ENCODE measurements at places on chromosomes 5 and 9. TPM values are rescaled to one million over a fixed set of nuclear protein-coding genes. Genes with fewer than 3 reads are reported as not detected.

Gene NDFIP1
- 178 TPM for total RNA-seq

GRCh38 chr9:134624621-134625181 lies 16.9 kb upstream of the COL5A1 start:
- H3K27ac ChIP-seq, result no peak overlapping the region
- no peaks in the 10 kb centered on the region for H3K27me3 ChIP-seq
- peaks cover 18% of the 10 kb centered on the region for H3K4me1 ChIP-seq
- H3K4me3 ChIP-seq, result no peak overlapping the region
- no peaks in the 10 kb centered on the region for H3K36me3 ChIP-seq
- DNase-seq, result no peak

- H3K4me1 ChIP-seq, result no peaks in the 10 kb centered on the region
- no peak overlapping the region for H3K27ac ChIP-seq
- H3K27me3 ChIP-seq, result no peaks in the 10 kb centered on the region
- H3K4me3 ChIP-seq, result no peak overlapping the region
- H3K36me3 ChIP-seq, result no peaks in the 10 kb centered on the region
These were observed 22.4 kb downstream of the DDX31 start for GRCh38 chr9:132647355-132647754.

DNA sequence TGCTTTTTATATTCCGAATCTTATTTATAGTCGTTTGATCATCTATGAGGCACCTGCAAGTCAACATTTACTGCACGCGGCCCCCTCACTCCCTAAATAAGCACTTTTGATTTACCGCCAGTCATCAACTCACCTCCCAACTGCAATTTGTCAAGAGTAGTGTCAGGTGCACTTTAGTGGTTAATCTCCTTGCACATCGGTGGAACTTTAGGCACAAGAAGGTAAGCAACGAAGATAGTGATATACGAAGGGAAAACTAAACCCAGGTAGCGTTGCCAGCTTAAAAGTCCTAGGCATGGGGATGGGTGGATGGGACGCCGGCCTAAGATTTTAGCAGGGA lies 513 bp upstream of the RNF180 start:
- H3K27ac ChIP-seq, result peak overlapping the region; percentile 74
- H3K4me1 ChIP-seq, result peaks cover 10% of the 10 kb centered on the region
- no peaks in the 10 kb centered on the region for H3K27me3 ChIP-seq
- peak overlapping the region; percentile 58 for H3K4me3 ChIP-seq

GRCh38 chr5:52134013-52134650 lies 653.6 kb upstream of the ITGA1 start:
- H3K4me1 ChIP-seq, result no peaks in the 10 kb centered on the region
- H3K36me3 ChIP-seq, result no peaks in the 10 kb centered on the region
- no peak overlapping the region for H3K4me3 ChIP-seq
- H3K27ac ChIP-seq, result no peak overlapping the region

- DNase-seq, result no peak
- no peaks in the 10 kb centered on the region for H3K4me1 ChIP-seq
- H3K36me3 ChIP-seq, result no peaks in the 10 kb centered on the region
- H3K27me3 ChIP-seq, result no peaks in the 10 kb centered on the region
- no peak overlapping the region for H3K27ac ChIP-seq
These were observed 29.2 kb upstream of the GZMA start for GRCh38 chr5:55073211-55073610.
